ENCODE measurements at places on chromosomes 11 and 22.

- H3K27me3 ChIP-seq, result peaks cover 9% of the 10 kb centered on the region
- no peak overlapping the region for H3K4me3 ChIP-seq
- no peaks in the 10 kb centered on the region for H3K36me3 ChIP-seq
- no peak overlapping the region for H3K27ac ChIP-seq
- H3K4me1 ChIP-seq, result no peaks in the 10 kb centered on the region
These were observed 18.9 kb upstream of the CARD18 start for GRCh38 chr11:105158436-105158835.

DNA sequence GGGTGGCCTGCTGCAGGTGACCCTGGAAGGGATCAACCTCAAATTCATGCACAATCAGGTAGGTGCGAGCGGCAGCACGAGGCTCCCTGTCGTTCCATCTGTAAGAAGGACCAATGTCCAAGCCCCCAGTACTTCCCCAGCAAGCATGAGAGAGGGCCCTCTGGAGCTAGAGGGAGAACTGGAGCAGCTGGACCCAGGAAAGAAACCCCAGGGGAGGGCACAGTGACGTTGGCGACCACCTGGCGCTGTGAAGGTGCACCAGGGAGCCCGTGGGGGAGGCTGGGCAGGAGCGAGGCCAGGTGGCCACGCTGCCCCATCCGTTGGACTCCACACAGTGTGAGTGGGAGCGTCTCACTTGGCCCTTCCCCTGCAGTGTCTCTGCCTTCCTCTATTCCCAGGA, 28.0 kb downstream of the MYBPC3 start:
- DNase-seq, result no peak
- no peak overlapping the region for H3K4me3 ChIP-seq
- no peak overlapping the region for H3K27ac ChIP-seq
- H3K36me3 ChIP-seq, result peaks cover 44% of the 10 kb centered on the region
- no peaks in the 10 kb centered on the region for H3K27me3 ChIP-seq

GRCh38 chr11:108221371-108221770, 1.1 kb downstream of the NPAT start:
- no peaks in the 10 kb centered on the region for H3K27me3 ChIP-seq
- H3K4me3 ChIP-seq, result no peak overlapping the region
- DNase-seq, result no peak
- H3K27ac ChIP-seq, result no peak overlapping the region
- H3K4me1 ChIP-seq, result peaks cover 48% of the 10 kb centered on the region
- peaks cover 17% of the 10 kb centered on the region for H3K36me3 ChIP-seq

DNA sequence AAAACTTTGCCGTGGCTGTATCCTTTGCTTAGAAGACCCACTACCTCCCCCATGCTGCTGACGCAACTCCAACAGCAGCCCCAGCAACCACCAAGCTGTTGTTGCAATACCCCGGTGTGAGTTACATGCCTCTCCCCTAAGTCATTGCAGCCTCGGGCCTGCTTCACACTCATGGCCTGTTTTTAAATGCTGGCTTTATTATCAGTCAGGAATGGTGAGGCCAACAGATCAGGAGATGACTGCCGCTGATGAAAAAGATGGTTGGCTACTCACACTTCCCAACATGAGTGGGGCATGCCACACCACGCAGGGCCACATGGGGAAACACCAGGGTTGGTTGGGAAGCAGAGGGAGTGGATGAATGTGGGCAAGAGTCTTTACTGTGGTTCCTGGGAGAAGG, 171.5 kb upstream of the SYT13 start:
- H3K4me3 ChIP-seq, result no peak overlapping the region
- H3K4me1 ChIP-seq, result no peaks in the 10 kb centered on the region
- H3K27ac ChIP-seq, result no peak overlapping the region
- no peaks in the 10 kb centered on the region for H3K36me3 ChIP-seq

GRCh38 chr22:39311592-39312400, 7.6 kb downstream of the RPL3 start:
- H3K27ac ChIP-seq, result no peak overlapping the region
- peaks cover 28% of the 10 kb centered on the region for H3K4me1 ChIP-seq
- H3K27me3 ChIP-seq, result no peaks in the 10 kb centered on the region
- H3K36me3 ChIP-seq, result peaks cover 69% of the 10 kb centered on the region
- peak overlapping the region; percentile 24 for H3K4me3 ChIP-seq
- no peak for DNase-seq

DNA sequence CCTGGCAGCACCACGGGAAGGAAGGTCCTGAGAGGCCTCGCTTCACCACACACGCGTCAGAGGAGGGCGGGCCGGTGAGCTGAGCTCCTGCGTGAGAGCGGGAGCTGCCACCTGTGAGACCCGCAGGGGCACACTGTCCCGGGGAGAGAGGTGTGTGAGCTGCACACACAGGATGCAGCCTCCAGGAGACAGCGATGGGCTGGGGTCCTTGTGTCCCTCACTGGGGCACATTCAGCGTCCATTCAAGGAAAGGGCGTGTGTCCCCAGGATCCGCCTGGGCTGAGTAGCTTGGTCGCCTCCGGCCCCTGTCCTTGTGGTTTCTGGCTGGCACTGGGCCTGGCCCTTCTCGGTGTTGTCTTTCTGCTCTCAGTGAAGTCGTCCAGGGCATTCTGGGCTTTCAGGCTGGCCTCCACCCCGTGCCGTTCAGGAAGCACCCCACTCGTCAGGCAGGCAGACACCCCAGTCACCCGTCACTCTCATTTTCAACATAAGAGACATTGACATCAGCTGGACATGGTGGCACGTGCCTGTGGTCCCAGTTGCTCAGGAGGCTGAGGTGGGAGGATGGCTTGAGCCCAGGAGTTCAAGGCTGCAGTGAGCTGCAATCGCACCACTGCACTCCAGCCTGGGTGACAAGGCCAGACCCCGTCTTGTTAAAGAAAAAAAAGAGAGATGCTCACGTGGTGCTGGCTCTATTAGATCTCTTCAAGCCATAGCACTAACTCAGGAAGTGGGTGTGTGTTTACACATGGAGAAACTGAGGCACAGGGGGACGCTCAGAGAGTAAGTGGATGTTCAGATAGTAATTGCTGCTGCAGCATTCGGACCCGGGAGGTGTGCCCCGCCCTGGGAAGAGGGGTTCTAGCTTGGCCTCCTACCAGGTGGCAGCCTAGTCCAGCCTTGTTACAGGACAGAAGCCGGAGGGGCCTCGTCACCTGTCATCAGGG, 1081.6 kb downstream of the BRD1 start:
- H3K36me3 ChIP-seq, result no peaks in the 10 kb centered on the region
- no peak overlapping the region for H3K4me3 ChIP-seq
- H3K27ac ChIP-seq, result no peak overlapping the region
- H3K27me3 ChIP-seq, result no peaks in the 10 kb centered on the region
- no peaks in the 10 kb centered on the region for H3K4me1 ChIP-seq

All from effector memory CD8-positive, alpha-beta T cell (primary cell).